ENCODE measurements at places on chromosomes 7 and 10.

- DNase-seq: peak; percentile 26
Observed at GRCh38 chr7:29091715-29092114, 54.6 kb downstream of the CPVL start.

GRCh38 chr10:90723416-90724068 lies 134.3 kb downstream of the HTR7 start:
- DNase-seq: no peak

- no peak for DNase-seq
Observed at GRCh38 chr7:70700941-70701425, 431.0 kb upstream of the GALNT17 start.

- DNase-seq: no peak
Observed at GRCh38 chr10:70084189-70084588, 31.5 kb downstream of the MACROH2A2 start.

DNA sequence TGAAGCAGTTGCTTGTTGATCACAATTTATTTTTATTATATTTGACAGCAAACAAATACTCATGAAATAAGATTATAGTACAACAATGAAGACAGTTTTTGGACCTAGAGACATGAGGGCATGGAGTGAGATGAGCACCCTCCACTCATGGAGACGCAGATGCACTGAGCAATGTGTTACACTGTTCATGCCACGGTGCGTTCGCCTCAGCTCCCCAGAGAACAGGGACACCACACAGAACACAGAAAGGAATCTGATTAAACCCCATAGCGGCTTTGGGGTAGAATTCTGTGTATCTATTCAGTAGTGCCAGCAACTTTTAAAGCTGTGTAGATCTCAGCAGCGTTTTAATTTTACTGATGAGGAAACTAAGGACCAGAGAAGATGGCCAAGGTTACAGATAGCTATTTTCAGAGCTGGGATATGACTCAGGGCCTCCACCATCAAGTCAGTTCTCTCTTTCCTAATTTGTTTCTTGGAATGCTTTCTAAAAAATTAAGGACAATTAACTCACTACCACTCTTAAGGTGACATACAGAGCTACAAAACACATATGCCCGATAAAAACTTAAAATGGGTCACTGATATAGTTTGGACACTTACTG lies 33.6 kb downstream of the FAM25A start:
- no peak for DNase-seq

- DNase-seq: no peak
Observed at GRCh38 chr7:154289119-154289518, 236.9 kb downstream of the DPP6 start.

DNA sequence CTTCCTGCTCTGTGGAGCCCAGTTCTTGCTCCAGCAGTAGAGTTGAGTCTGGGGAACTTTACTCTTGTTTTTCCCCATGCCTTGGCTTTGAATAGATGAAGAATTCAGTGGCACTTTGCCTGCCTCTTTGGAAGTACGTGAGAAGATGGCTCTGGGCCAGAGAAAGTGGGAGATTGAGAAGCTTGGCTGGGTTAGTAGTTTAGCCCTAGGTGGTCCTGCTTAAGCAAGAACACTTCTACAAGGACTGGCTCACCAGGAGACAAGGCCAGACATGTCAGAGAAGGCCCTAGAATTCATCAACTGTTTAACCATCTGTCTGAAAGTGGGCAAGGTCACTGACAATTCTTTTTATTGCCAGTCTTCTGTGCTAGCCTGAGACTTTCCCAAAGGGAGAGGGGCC lies 410.3 kb downstream of the TYW1 start:
- DNase-seq: no peak

- no peak for DNase-seq
Observed at GRCh38 chr7:114678116-114678515, 243.8 kb upstream of the MDFIC start.

DNA sequence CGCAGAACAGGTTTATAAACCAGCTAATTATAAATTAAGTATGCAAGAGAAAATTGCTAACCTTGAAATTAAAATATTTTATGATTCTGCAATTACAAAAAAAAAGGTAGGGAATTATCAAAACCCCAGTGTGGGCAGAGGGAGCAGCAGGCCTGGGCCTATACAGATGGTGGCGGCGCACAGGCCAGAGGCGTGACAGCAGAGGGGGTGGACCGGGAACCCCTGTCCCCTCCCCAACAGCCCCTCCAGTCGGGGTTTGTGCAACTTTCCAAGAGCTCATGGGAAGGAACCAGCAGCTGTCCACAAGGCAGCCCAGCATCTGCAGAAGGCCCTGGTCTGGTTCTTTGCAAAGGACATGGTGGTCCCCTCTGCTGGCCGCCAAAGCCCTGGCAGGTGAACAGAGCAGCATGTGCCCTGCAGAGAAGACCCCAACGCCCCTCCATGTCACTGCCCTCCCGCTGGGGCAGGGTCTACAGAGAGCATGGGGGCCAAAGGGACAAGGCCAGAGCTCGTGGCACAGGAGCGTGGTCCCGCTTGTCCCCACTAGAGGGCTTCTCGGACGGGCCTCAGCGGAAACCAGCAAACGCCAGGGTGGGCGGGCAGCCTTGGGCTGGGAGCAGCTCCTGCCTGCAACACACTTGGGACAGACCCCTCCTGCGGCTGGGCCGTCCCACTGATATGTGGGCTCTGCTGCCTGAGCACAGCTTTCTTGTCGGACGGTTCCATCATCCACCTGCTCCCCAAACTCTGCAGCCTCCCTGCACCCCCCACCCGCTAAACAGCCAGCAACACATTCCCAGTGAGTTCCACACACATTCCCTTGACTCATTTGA lies 75.1 kb downstream of the EBF3 start:
- DNase-seq: peak; percentile 39

GRCh38 chr7:44639671-44640321 lies 33.4 kb downstream of the OGDH start:
- peak; percentile 29 for DNase-seq

DNA sequence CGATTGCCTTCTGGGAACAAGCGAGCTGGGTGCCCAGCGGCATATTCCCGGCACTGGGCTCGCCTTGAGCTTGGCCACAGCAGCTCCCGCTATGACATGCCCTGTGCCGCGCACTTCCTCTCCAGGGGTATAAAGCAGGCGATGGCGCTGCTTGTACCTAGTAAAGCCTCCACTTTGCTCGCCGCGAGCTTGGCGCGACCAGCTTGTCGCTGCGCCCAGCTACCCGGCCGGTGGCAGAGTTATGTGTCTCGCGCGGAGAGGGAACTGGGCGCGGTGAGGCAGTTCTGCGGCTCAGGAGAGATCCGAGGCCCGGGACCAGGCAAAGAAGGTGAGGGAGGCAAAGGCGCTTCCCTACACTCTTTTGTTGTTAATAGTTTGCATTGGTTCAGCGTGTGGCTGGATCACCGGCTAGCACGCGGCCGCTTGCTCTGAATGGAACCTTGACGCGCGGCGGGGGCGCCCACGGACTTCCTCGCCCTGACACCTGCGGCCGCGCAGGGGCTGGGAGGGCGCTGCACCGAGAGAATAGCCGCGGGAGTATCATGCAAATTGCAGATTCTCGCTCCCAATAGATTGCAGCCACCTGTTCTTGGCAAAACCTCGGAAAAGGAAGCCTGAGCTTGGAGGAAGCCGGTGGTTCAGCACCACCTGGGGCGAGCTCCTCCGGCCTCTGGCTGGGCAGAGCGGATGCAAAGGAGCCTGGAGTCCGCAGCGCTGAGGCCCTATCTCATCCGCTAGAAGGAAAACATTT lies 3.0 kb upstream of the BUB3 start:
- no peak for DNase-seq

DNA sequence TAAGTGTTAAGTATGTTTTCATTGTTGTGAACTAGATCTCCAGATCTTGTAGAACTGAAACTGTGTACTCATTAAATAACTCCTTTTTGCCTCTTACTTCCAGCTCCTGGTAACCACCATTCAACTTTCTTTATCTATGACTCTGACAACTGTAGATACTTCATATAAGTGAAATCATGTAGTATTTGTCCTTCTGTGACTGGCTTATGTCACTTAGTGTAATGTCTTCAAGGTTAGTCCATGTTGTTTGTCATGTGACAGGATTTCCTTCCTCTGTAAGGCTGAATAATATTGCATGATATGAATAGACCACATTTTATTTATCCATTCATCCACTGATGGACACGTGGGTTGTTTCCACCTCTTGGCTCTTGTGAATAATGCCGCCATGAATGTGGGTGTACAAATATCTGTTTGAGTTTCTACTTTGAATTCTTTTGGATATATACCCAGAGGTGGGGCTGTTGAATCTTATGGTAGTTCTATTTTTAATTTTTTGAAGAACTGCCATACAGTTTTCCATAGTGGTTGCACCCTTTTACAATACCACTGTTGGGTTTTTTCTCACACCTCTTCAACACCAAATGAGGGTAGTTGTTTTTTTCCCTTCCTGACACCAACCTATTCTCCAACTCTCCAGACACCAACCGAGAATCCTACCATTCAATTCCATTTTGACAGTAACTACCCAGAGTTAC lies 10.7 kb upstream of the FMC1 start:
- DNase-seq: no peak

GRCh38 chr10:64880546-64880945 lies 1359.3 kb downstream of the REEP3 start:
- no peak for DNase-seq

DNA sequence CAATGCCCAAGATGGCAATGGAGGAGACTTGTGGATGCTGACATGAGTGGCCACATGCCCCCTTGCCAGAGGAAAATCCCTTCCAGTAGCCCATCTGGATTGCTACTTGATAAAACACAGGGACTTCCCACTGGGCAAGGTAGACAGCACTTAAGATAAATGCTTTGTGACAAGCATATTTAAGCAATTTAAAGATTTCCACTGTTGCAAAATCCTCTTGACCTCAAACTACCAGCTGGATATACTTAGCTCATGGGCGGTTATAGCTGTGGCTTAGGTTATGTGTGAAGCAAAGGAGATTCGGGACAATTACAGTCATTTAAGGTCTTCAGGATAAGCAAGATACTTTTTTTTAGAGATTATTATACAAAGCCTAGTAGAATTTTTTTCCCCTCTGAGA lies 238.1 kb downstream of the BMPER start:
- no peak for DNase-seq

- DNase-seq: no peak
Observed at GRCh38 chr7:137146012-137146455, 197.5 kb downstream of the PTN start.

DNA sequence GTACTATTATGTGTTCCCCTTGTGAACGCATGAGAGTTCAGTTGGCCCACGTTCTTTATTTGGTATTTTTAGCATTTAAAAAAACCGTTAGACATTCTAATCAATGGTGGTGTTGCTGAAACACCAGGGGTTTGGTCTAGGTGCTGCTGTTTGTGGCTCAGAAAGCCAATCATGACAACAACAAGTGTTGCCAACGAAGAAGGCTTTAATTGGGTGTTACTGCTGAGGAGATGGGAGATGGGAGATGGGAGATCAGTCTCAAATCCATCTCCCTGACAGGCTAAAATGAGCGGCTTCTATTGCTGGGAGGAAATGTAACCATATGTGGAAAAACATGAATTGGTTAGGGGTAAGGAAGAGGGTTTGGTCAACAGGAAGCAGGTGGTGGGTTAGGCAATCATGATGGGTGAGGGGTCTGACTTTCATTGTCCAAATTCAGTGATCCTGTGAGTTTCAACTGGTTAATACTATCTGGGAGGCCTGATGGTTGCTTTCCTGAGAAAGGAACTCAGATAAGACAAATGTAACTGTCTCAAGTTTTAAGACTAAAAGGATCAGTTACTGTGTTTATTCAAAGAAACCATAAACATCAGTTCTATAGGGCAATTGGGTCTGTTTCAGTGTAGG lies 4.6 kb upstream of the ZNF425 start:
- no peak for DNase-seq

GRCh38 chr10:132746801-132747625 lies 38.9 kb downstream of the NKX6-2 start:
- DNase-seq: no peak

- no peak for DNase-seq
Observed at GRCh38 chr7:55975988-55976633, 11.7 kb downstream of the NIPSNAP2 start.

DNA sequence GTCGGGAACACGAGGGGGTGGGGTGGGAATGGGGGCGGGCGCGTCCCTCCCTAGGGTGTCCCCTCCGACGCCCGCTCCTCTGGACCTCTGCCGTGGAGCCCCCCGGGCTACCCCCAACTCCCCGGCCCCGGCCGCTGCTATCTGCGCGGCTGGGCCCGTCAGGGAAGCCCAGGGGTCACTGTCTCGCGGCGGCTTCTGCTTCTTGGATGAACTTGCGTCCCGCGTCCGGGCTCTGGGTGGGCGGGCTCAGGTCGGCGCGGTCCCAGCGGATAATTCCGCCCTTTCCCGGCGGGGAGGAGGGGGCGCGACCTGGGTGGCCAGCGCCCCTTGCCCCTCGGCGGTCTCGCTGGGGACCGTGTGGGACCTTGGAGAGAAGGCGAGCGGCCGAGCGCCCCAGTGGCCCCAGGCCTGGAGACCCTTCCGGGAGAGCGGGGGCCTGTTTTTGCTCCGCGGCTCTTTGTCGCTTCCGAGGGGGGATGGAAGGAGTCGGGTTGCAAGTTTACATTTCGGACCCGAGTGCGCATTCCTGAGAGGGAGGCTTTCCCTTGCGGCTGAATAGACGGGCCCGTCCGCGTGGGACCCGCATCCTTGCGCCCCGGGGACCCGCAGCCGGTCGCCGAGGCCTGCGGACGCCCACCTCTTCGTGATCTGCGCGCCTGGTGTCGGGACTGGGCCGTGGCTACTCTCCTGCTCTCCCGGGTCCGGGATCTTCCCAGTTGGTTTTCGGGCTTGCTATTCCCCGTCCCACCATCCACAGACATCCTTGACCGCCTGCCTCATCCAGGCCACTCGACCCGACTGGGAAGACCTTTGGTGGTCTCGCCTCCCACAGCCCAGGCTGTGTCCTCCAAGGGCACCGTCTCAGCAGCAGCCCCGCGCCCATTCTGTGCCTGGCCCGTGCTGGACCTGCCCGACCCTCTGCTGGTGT lies 812 bp downstream of the DOCK1 start:
- DNase-seq: no peak

- DNase-seq: no peak
Observed at GRCh38 chr7:139572704-139573385, 49.4 kb downstream of the CLEC2L start.

GRCh38 chr7:142760071-142760642 lies 10.6 kb upstream of the PRSS2 start:
- no peak for DNase-seq

- DNase-seq: no peak
Observed at GRCh38 chr10:69218831-69219230, 1.3 kb upstream of the HKDC1 start.

DNA sequence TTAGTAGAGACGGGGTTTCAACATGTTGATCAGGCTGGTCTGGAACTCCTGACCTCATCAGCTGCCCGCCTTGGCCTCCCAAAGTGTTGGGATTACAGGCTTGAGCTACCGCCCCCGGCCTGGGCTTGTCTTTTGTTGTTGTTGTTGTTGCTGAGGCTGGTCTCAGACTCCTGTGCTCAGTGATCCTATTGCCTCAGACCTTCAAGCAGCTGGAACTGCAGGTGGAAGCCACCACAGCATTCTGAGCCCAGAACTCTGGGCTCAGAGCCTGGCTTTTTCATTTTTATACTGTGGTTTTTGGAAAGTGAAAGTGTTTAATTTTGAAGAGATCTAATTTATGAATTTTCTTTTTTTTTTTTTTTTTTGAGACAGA lies 16.2 kb upstream of the DNAJB6 start:
- no peak for DNase-seq

GRCh38 chr7:31940167-31940566 lies 130.0 kb downstream of the PDE1C start:
- no peak for DNase-seq

GRCh38 chr10:53029449-53029848 lies 256.9 kb upstream of the MBL2 start:
- DNase-seq: no peak
